ENCODE measurements at places on chromosomes 6 and 20.
A peak's percentile ranks its signal among the peaks of the same experiment; 100 is the strongest.

DNA sequence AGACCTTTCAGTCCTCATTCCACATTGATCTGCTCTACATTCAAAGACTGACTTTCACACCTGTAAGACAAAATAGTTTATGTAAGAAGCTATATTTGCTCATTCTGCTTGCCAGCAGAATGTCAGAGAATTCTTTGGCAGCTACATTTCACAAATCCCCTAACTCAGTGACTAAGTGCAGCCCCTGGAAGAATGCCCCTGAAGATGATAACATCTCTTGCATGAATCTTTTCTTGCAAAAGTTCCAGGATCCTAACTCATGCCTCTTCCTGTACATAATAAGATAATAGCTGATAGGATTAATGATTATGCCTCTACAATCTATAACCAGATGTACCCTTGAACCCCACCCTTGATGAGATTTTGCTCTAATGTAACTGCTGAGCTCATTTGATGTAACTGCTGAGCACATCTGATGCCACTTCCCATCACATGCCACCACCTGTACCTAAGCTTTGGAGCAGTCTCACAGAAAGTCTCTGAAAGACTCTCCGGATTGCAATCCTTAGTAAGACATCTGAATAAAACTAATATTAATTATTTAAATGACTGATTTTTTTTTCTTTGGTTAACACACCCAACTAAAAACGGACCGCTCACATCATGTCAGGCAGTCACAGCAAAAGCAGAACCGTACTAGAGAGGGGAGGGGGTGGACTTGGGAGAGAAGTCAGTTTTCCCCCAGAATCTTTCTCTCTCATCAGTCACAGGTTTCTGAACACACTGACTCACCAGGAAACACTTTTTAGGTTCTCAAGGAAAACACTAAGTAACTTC, 684 bp upstream of the DNAH8 start:
- no peak for DNase-seq

DNA sequence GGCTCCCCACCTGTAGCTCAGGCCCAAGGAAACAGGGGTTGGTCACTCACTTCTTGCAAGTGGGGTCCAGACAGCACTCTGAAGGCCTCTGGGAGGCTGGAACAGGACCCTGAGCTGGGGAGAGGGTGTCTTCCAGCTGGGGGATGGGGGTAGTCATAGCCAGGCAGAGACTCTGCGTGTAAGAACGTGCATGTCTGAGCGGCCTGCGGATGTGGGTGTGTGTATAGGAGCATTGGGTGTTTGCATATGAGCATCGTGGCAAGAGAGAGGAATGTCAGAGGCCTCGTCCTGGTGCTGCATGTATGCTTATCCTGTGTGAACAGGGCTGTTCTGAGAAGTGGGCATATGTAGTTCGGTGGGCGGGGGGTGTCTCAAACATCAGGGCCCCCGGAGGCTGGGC, 12.1 kb downstream of the BPIFB3 start:
- DNase-seq: no peak

DNA sequence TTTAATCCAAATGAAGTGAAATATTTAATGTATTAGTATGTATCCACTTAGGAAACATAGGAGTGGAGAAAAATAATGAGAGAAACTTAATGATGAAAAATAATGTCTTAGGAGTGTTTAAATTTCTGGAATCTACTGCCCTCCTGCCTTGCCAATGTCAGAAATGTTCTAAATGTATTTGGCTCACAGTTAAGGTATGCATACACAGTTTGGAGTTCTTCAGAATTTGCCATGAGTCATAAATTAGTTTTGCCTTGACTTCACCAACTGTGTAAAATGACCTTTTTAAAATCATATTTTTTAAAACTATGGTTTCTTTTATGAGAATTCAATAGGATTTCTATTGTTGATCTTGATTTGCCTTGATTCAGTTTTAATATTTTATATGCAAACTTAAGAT, 191.7 kb upstream of the HSF2 start:
- DNase-seq: no peak

GRCh38 chr6:55969526-55969925, 94.1 kb upstream of the BMP5 start:
- no peak for DNase-seq

DNA sequence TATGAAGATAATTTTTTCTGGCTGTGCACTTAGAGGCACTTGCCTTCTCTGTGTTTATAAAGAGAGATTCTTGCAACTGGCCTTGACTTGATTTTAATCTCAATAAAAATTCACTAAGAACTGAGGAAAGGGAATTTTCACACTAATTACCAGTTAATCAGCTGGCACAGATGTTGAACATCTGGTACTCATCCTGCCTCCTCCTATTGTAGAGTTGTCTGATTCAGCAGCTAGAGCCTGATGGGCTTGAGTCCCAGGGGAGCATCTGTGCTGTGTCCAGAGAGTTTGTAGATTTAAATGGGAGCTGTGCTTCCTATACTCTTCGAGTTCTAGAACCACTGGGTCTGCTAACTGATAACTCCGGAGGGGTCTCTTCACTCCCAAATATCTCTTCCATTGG, 284.4 kb upstream of the RNF24 start:
- DNase-seq: no peak

GRCh38 chr6:128676456-128676855, 156.1 kb upstream of the PTPRK start:
- DNase-seq: no peak

DNA sequence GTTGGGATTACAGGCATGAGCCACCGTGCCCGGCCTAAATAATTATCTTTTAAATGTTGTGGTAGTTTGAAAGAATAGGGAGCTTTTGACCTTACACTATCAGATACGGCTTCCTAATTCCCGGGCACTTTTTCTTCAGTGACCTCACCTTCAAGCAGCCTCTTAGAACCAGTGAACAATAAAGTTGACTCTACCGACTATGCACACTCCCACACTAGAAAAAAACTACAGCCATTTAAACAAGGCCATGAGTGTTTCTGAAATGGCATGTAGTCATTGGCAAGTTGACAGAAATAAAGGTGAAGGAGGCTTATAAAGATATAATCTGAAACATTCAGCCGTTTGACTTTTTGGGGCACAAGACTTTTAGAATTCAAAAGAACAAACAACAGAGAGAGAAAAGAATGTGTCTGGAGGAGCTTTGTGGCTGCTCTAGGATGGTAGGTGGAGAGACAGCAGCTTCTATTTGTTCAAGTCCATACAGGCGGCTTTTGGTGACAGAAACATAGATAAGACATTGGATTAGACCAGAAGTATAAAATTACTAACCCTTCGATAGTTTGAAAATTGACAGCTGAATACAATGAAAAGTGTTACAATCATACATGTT, 75.2 kb downstream of the GJA1 start:
- DNase-seq: no peak

DNA sequence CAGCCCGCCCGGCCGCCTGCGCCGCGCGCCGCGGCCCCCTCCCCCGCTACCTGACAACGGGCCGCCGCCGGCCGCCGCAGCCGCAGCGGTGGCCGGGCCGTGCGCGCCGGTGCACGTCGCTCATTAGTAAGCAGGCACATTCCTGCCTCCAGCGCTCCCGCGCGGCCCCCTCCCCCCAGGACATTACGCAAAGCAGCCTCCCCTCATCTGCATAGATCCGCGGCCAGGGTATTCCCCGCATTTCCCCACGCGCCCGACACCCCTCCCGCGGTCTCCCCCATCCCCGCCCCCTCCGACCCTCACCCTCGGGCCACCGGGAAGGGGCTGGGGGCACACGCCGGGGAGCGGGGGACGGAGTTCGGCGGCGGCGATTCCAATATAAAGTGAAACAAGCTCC, at the start of gene HIVEP2:
TSS of gene HIVEP2 (minus strand) at position 128 of the 397 bp plus-strand sequence. CDS start 170,438 bp downstream, outside the sequence.
- DNase-seq: peak; percentile 91

- no peak for DNase-seq
Observed at GRCh38 chr20:54255157-54255556, 47.3 kb downstream of the PFDN4 start.

DNA sequence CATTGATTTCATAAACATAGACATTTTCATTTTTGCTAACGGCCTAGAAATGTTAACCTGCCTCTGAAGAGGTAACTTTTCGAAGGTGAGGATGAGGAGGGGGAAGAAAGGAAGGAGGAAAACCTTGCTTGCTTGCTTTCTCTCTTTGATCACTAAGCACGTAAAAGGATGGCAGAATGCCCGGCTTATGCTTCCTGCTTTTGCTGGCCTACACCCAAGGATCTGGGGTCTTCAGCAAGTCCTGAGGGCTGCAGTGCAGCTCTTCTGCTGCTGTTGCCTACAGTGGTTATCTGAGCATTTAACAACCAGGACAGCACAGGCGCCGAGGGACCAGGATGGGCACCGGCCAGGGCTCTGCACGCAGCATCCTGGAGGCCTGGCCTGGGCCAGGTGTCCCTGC, 150.8 kb upstream of the TAB2 start:
- DNase-seq: no peak

DNA sequence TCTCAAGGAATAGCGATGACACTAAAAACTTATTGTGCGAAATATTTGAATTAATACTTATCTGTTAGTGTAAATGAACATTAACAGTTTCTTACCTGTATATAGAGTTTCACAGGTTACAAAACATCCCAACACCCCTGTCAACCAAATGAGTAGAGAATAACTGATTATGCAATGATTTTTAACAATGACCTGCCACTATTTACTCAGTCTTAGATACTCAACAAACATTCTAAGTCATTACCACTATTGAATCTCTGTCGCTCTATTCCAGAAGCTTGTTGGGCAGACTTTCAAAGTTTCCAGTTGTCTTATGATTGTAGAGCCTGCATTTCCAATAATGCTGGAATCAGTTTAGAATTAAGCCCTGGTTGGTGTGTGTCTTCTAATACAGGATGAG, 85.5 kb downstream of the RNF182 start:
- DNase-seq: no peak

GRCh38 chr6:142303176-142303533, 1.3 kb downstream of the ADGRG6 start:
- no peak for DNase-seq

GRCh38 chr20:17708675-17709360, 9.1 kb downstream of the BANF2 start:
- no peak for DNase-seq

GRCh38 chr6:70270287-70271005, 32.4 kb downstream of the COL9A1 start:
- DNase-seq: no peak

DNA sequence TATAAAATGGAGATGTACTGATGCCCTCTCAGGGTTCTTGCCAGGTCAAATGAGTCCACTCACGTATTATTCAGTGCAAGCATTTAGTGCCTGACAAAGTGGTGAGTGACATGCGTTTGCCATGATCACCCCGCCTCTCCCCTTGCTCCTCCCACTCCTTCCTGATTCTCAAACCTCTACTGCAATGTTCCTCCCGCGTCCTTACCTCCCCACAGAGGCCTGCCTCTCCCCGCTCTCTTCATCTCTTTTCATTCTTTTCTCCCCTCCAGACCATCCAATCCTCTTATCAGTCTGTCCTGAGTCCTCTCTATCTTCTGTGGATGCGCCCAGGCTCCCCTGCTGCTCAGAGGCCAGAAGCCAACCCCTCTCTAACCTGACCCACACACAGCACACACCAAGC, 40.7 kb downstream of the KCNK5 start:
- DNase-seq: no peak

DNA sequence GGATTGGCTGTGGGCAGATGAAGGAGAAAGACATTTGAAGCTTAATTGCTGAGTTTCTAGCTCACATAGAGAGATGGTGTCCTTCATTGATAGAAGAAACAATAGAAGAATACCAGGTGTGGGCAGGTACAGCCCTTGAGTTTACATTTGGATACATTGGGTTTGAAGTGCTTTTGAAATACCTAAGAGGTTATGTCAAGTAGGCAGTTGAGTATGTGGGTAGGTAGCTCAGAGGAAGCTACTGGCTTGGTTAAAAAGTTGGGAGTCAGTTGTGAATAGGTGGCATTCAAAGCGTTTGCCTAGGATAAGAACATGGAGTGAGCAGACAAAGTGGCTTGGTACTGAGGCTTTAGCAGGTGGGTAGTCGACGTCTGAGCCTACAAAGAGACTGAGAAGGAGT, 25.0 kb downstream of the NDUFAF5 start:
- no peak for DNase-seq

- peak; percentile 77 for DNase-seq
Observed at GRCh38 chr20:37384683-37385174, 38.8 kb downstream of the SRC start.

GRCh38 chr6:13913226-13914001, 11.3 kb upstream of the RNF182 start:
- no peak for DNase-seq

- DNase-seq: no peak
Observed at GRCh38 chr6:96721227-96721626, 116.0 kb downstream of the GPR63 start.

GRCh38 chr6:116175344-116175743, 49.4 kb upstream of the COL10A1 start:
- no peak for DNase-seq

GRCh38 chr6:90645634-90646033, 58.8 kb upstream of the MAP3K7 start:
- no peak for DNase-seq
